MG63 (cell line): ENCODE measurements at places on chromosomes 1 and 21. TPM values are rescaled to one million over a fixed set of nuclear protein-coding genes. Genes with fewer than 3 reads are reported as not detected.

The PLPPR4 gene
- 0.20 TPM in 1 of 2 replicates, not detected in the other for total RNA-seq

The LENEP gene
- total RNA-seq = not detected in 2 replicates

DNA sequence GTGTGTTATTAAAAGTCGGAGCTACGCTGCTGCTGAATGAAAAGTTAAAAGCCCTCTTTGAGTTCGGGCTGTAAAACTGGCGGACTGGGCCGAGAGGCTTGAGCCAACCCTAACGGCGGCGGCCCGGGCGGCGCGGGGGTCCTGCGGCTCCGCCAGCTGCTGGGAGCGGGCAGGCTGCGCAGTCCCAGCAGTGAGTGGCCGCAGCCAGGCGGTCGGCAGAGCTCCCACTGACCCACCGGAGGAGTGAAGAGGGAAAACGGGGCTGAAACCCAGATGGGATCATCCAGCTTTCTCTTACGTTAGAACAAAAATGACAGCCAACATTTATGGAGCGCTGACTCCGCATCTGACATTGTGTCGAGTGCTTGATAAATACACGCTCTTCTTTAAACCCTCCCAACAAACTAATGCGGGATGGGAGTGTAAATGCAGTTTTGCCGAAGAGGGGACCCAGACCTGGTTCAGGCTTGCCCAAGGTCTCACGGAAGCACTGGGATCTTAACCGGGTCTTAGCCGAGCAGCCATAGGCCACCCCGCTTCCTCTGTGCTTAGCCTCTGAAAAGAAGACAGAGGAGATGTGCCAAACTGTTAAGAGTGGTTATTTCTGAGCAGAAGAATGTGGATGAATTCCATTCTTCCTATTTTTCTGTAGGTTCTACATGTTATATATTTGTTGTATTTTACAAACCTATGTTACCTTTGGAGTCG is 3.5 kb downstream of the GRHL3 start:
- no peak for DNase-seq

DNA sequence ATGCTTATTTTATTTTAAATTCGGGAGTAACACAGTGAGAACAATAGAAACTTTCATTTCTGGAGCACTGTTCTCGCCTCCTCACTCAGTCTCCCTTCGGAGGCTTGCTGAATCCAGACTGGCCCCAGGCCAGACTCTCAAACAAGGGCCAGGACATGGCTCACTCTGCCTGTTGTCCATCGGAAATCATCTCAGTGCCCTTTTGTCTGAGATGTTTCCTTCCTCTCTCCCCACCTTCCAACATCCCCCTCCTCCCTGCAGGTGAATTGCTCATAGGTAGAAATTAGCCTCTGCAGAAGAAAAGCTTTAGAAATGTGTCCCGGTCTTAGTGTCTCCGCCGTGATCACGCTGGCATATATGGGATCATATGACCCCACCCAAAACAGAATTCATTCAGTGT is 55.2 kb downstream of the ERG start:
- no peak for DNase-seq

GRCh38 chr1:22118291-22118992 is 24.5 kb downstream of the WNT4 start:
- no peak for DNase-seq

DNA sequence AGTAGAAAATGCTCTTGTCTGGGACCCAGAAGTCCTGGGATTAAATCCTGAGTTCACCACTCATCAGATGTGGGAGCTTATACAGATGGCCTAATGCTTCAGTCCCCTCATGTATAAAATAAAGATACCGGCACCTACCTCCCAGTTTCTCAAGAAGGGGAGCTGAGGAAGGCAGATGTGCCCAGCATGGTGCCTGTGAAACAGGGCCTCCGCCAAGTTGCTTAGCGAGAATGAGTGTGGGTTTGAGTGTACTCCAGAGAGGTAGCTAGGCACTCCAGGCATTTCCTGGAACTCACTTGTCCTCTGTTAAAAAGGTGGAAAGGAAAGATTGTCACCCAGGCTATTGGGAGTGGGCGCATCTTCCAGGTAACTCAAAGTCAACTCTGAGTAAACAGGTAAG is 37.8 kb downstream of the IER5 start:
- DNase-seq = no peak

- DNase-seq = no peak
These were observed 79.4 kb downstream of the IVNS1ABP start for GRCh38 chr1:185237661-185238060.
